Activated naive CD4-positive, alpha-beta T cell (primary cell): ENCODE measurements at places on chromosomes 7 and 10.

DNA sequence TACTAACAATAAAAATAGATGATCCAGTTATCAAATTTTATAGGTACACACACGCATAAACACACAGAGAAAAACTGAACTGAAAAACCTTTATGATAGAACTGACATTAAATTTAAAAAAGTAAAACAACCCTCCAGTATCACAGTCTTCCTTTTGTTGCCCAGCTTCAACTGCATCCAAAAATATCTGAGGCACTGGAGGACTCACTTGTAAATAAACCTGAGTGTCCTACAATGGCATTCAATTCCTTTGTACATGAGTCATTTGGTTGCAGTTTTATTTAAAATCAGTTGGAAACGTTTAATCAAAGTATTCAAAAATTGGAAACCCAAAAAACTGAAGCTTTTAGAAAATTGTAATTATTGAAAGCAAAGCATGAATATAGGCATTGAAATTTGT is 265.2 kb upstream of the CSTF2T start:
- DNase-seq: no peak

- no peak for DNase-seq
Observed at GRCh38 chr7:98211676-98212531, 665 bp downstream of the BHLHA15 start.

DNA sequence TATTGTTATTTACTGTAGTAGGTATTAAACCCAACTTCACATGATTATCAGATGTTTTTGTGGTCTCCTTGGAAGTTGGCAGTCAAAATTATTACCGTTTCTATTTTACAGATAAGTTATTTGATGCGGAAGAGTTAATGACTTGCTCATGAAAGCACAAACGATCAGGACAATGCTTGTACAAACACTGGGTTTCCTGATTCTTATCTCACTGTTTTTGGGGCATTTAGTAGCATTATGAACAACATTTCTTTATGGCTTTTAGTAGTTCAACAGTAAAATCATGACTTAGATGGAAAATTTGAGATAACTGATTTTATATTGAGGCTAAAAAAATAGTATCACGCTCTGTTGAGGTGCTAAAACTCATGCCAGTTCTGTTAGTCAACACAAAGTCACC is 361.5 kb upstream of the MBL2 start:
- no peak for DNase-seq

DNA sequence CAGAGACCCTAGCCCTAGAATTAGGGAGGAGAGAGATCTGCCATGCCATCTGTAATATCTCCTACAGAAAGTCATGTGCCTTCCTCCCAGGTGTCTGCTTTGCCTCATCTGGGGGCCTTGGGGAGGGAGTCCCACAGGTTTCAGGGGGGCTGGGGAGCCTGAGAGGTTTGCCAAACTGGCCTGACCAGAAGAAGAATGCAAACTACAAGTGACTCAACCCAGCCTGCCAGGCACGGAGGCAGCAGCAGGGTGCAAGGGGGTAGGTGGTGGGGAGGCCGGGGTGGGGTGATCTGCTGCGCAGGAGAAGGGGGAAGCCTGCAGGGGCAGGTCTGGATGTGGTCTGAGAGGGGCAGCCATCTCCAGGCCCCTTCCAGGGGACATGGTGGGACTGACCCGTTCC is 9.6 kb upstream of the TRIM8 start:
- DNase-seq: no peak

- no peak for DNase-seq
Observed at GRCh38 chr10:61063901-61064300, 119.9 kb upstream of the RHOBTB1 start.

DNA sequence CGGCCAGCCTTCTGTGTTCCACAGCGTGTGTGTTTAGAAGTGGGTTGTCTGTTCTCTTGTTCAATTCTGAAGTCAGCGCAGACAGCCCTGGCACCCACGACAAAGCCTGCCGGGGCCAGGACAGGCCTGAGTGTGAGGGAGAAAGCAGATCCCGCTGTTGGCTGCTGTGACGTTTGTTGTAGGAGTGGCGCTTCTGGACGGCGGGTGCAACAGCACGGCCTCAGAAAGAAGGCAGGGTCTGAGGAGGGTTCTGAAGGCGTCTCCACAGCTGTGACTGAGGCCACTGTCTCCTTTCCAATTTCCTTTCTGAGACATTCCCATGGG is 76.2 kb downstream of the VIPR2 start:
- DNase-seq: no peak

GRCh38 chr7:100949227-100949932 is at the start of gene MUC3A:
Gene MUC3A (plus strand): TSS chr7:100949534. CDS start chr7:100949625, 91 bp downstream.
- no peak for DNase-seq

DNA sequence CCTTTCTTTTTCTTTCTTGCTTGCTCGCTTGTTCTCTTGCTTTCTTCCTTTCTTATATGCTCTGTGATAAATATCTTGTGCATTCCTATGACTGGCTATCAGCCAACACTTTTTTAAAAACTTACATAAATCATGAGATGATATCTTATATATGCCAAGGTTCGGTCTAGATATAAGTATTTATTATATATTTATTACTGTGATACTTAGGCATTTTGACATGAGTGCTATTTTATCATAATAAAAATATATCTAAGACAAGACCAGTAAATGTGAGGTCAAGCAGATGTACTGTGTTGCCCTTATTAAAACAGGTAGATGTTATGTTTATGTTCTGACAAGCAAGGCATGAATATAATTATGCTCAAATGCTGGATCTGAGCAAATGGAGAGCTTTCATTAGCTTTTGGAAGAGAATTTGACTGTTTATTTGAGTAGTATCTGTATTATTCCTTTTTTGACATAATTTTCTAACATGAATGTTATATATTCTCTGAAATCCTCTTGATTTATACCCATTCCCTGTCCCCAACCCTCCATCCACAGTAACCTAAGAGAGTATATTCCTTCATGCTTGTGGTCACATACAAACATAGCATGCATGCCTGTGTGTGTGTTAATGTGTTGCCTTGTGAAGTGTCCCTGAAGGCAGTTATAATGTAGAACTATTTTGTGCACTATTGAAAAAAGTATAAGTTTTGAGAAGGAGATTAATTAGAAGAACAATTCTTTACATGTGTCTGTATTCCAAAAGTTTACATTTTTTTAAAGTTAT is 158.0 kb downstream of the HDAC9 start:
- DNase-seq: no peak

DNA sequence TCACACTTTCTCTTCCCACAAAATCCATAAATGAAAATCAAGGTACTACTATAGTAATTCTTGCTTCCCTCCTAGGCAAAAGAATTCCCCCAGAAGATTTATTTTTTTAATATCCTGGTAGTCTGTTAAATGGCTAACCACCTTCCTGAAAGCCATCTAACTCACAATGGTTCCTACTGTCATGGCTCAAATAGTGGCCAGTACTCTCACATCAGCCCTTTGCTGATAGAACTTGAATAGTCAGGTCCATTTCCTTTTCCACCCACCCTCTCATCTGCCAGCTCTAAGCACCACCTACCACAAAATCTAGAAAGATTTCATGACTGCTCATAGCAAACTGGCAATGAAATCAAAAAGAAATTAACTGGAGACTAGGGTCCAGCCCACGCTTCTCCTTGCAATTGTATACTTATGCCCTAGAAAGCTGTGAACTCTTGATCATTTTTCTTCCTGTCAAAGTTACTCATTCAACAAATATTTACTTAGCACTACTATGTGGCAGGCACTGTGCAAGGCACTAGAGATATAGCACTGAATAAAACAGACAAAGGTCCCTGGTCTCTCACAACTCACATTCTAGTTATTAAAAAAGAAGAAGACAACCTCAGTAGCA is 60.4 kb downstream of the ARMH3 start:
- DNase-seq: no peak

DNA sequence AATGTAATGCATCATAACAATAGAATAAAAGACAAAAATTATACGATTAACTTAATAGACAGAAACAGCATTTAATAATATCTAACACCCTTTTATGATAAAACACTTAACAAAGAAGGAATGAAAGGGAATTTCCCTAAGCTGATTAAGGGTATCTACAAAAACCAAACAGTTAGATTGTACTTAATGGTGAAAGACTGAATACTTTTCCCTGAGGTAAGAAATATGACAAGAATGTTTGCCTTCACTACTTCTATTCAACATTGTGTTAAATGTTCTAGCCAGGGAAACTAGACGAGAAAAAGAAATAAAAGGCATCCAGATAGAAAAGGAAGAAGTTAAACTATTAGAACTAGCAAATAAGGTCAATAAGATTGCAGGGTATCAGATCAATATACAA is 276.9 kb downstream of the BAMBI start:
- no peak for DNase-seq

DNA sequence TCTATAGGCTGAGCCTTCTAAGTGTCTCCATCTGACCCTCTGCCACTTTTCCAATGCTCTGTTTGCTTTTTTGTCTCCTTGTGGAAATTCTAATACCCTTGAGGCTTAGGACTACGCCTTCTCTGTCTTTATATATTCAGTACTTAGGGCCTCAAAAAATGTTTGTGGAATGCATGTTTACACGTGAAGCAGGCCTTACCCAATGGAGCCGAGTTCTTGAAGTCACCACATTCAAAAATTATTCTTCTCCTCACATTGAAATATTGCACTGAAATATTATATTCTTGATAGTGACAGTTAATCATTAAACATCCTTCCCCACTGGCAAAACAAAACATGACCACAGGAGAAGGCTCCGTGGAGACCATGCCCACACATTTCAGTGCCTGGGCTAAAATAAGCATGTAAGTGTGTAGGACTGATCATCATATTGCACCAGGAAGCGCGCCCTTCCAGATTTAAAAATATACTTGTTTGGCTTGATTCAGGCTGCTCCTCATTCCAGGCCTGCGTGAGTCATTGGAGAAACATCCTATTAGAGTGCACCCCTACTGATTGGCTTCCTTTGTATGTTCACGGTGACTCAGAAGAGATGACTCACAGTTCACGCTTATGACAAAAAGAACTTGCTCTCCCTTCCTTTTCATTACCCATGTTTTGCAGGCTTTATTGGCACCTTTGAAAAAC is 307.4 kb upstream of the AOAH start:
- no peak for DNase-seq

- no peak for DNase-seq
Observed at GRCh38 chr10:133377818-133378250, 1.2 kb upstream of the PAOX start.

DNA sequence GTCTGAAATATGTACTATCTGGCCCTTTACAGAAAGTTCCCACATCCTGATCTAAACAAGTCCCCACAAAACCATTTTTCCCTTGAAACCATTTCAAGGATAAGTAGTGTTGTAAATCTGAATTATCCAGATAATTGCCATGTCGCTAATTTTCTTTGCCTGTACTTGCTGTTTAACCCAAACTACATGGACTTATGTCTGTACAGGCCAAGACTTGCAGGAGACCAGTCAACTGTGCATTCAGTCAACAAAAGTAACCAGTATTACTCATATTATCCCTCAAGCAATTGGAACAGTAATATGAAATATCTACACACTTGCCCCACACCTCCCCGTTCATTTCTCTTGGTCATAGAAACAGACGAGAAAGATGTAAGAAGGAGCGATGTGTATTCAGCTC is 347.8 kb upstream of the NFE2L3 start:
- DNase-seq: no peak

DNA sequence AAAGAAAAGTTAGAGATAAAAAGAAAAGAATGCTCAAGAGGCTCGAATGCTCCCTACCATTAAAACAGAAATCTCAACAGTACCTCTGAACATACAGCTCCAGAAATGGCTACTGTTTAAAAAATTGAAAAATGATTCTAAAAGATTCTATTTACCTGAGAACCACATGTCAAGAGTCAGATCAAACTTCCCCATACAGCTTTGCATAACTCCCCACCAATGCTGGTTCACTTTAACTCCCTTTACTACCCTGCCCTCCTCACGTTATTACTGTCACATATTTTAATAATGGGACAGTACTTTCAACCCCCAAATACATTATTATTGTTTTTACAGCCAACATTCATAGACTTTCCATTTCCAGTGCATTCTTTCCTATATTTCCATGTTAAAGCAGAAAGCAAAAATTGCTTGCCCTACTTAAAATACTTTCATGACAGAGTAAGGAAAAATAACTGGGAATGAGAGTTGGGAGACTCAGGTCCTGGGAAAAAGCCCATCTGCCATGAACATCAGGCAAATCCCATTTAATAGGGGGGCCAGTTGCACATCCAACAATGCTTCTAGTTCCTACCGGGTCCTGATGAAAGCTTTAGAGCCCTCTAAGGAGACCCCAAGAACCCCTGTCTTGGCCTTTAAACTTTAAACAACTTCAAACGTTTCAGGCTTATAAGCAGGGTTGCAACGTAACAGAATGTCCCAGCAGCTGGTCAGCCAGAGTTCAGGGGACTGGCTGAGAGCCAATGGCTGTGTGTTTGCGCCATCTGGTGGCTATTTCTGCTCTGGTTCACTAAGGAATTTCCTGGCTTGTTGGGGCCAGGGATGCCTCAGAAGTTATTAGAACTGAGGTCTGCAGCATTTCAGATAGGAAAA is 247.4 kb downstream of the ELMO1 start:
- DNase-seq: no peak

- DNase-seq: no peak
Observed at GRCh38 chr7:99955247-99955646, 20.6 kb downstream of the AZGP1 start.

DNA sequence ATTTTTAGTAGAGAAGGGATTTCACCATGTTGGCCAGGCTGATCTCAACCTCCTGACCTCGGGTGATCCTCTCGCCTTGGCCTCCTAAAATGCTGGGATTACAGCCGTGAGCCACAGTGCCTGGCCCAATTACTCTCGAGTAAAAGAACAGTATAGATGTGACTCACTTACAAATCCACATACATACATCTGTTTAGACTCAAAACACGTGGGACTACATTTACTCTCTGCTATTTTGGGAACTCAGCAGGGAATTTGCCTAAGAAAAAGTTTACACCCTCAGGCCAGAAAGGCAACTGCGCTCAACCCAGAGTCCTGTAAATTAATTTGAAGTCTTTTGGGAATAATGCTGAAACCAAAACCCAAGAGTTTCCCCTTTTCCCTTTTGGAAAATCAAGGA is 289.7 kb downstream of the KLF6 start:
- no peak for DNase-seq

DNA sequence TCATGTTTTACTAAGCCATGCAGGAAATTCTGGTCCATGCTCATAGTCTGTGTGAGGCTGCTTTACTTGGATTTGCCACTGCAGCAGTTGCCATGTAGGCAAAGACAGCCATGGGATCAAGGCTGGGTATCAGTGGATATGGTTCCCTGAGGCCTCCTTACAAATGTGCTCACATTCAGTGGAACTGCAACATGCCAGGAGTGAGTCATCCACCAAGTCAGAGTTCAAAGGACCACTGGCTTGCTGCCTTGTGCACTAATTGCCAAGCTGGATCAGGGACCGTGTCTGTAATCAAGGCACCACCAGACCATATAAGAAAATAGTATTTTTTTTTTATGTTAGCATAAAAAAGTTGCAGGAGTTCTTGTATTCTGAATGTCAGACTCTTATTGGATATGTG is 101.0 kb downstream of the CDCA7L start:
- DNase-seq: no peak

GRCh38 chr7:106848851-106849442 is 16.1 kb upstream of the PIK3CG start:
- no peak for DNase-seq

- DNase-seq: no peak
Observed at GRCh38 chr7:116271161-116271913, 61.0 kb downstream of the TES start.
